ENCODE measurements at places on chromosomes 4 and X.

GRCh38 chrX:18956303-18957032 lies 27.4 kb downstream of the PHKA2 start:
- no peak for DNase-seq

DNA sequence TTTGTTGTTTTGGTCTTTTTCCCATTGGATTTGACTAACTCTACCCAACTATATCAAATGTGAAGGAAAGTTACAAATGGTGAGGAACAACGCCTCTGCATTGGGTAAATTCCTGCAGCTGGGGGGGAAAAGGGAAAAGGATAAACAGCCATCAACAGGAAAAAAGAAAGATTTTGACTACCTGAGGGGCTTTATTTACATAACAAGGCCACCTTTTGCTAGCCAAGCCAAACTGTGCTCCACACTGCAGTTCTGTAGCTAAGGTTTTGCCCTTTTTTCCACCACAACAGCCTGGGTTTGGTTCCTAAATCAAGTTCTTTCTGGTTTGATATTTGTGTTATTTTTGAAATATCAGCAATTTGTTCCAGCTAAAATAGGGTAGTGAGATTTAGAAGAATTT lies 40.8 kb downstream of the RHOXF2B start:
- DNase-seq = no peak

DNA sequence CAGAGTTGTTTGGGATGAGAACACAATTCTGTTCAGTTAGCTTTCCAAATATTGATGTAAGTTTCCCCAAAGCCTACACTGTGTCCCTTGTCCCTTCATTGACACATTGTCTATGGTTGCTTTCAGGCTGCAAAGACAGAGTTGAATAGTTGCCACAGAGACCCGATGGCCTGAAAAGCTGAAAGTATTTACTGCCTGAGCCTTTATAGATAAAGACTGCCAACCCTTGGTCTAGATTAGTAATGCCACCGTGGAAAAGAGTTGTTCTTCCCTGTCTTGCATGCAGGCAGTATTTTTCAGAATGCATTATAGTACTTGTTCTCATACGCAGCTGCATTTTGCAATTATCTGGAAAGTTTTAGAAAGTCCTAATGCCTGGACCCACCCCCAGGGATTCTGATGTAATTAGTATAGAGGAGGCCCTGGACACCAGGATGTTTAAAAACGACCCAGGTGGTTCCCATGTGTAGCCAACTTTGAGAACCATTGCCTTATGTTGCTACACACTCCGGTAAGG lies 180.8 kb downstream of the FRMPD4 start:
- DNase-seq = no peak

DNA sequence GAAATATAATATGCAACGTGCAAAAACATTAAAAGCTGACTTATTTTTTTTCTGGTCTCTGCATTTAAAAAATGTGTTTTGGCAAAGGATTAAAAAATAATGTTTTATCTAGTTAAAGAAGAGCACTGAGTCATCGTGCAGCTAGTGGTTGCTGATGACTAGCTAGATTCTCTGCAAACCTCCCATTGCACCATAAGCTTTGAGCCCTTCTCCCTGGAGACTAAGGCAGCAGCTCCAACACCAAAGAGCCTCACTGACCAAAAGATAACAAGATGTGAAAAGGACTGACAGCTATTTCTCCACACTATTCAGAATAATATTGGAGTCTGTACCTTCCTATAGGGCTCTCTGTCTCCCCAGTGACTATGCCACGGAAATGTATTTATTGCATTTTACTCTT lies 424.3 kb downstream of the SLITRK2 start:
- DNase-seq = no peak

DNA sequence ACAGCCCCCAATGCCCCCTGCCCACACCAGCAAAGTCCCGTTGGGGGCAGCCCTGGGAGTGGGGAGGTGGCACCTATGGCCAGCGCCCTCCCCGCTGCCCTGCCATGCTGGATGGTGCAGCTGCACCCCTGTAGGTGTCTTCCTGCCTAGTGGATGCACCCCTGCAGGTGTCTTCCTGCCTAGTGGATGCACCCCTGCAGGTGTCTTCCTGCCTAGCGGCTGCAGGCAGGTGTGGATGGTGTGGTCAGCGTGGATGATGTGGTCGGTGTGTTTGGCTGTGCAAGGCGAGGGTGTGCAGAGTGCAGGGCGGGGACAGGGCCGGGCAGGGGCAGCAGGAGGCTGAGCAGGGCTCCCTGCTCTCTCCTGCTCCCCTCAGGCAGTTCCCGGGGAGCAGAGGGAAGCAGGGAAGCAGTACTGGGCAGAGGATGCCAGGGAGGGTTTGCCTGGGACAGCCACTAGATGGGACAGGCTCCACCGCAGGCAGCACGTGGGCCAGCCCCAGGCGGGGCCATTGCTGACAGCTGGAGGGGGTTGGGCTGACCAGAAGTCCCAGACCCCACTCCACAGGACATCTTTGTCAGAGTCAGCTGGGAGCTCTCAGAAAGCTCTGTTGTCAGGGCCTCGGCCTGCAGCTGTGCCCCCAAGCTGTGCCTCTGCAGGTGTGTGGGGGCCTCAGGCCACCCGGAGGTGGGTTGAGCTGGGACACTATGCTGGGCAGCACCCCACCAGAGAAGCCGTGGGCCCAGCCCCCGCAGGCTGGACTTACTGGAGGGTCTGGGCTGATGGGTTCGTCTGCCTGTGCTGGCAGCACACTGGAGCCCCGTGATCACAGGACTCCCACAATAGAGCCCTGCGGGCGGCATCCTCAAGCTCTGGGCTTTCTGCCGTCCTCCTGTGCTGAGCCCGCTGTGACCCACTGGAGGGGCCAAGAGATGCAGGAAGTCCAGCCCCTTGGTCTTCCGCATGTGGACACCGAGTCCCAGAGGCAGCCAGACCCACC lies 23.7 kb downstream of the DOK7 start:
- no peak for DNase-seq

GRCh38 chr4:168150420-168151050 lies 58.2 kb downstream of the ANXA10 start:
- DNase-seq = no peak

GRCh38 chrX:148661035-148661434 lies 160.6 kb downstream of the AFF2 start:
- DNase-seq = no peak

DNA sequence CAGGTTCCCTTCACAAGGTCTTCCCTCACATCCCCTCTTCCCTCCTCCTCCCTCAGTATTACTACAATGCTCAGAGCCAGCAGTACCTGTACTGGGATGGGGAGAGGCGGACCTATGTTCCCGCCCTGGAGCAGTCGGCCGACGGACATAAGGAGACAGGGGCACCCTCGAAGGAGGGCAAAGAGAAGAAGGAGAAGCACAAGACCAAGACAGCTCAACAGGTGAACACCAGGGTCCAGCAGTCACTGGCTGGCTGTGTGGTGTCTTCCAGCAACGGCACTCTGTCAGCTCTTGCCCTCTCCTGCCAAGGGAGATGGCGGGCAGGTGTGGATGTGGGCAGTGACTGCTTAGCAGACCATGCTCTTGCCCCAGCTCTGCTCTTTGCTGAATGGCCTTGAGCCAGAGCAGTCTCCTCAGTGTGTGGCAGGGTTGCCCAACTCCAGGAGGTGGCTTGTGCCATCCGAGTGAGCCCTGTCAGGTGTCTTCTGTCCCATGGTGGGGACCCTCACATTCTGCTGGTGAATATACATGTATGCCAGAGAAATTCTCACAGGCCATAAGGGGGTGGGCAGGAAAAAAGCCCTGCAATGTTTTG lies 11.4 kb upstream of the UBA1 start:
- no peak for DNase-seq

Data from stimulated activated CD8-positive, alpha-beta memory T cell treated with anti-CD3 and anti-CD28 coated beads, Interleukin-4, amount 100 ng/mL, for 1 hour (primary cell).